Aorta (tissue), 5 donors: ENCODE measurements at places on chromosomes 6 and 20.

DNA sequence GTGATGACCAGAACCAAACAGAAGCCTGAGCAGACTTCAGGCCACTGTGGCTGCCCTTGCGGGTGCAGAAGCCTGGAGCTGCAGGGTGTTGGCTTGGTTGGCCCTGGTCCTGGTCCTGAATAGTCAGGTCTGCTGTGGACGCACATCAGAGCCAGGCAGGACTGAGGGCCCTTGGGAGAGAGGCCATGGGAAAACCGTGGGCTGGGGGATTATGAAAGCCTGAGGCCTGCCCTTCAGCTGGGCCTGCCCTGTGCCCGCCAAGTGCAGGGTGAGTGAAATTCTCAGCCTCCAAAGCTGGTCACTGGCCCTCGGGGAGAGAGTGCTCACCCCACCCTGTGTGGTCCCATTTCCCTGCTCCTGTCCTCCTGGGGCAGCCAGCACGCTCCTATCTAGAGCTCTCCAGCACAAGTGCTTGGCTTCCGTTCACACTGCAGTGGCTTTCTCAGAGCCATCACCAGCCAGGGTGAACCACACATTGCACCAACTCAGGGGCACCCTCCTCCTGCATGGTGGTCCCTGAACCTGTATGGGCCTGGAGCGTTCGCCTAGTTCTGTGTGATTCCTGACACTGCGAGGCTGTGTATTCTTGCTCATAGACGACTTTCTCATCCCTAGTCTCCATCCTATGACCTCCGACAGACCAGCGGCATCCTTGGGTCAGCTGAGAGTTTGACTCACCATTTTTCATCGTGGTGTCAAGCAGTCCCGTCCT is 146.1 kb downstream of the TTLL2 start:
- no peak for DNase-seq

GRCh38 chr6:132816660-132817059 is 2.3 kb downstream of the RPS12 start:
- DNase-seq: no peak

GRCh38 chr6:157096105-157096504 is 227.2 kb downstream of the TMEM242 start:
- no peak for DNase-seq

GRCh38 chr6:130407032-130407431 is 41.2 kb downstream of the TMEM200A start:
- DNase-seq: no peak

- DNase-seq: no peak
Measured at GRCh38 chr6:136600818-136601217, 50.6 kb upstream of the MAP7 start.

DNA sequence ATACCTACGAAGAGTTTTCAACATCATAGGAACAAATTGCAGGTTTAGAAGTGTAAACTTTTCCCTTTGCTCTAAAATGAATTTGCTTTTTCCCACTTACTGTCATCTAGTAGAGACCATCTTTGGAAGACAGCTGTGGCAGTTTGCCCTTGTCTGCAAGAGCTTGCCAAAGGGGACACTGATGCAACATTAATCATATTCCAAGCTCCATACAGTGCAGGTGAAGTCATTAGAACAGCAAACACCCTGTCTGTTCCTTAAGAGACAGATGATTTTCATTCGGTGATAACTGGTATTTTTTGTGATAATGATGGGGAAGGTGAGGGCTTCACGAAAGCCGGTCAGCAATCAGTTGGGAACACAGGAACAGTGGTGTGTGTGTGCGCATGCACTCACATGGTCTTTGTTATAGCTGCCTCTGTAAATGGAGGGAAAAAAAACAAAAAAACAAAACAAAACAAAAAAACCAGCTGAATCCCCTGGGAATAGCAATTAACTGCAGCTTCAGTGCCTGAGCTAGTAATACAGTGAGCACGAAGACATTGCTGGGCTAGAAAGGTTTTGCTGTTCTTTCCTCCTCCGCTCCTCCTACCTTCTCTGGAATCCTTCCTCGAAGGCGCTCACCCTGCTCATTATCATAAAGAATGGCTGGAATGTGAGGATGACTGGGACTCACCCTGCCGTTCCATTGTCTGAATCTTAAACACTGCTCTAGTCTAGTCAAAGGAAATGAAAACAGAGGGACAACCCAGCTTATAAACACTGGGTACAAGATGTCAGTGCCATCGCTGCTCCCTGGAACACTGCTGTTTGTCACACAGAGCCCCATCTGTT is 35.2 kb upstream of the KIF13A start:
- DNase-seq: no peak

DNA sequence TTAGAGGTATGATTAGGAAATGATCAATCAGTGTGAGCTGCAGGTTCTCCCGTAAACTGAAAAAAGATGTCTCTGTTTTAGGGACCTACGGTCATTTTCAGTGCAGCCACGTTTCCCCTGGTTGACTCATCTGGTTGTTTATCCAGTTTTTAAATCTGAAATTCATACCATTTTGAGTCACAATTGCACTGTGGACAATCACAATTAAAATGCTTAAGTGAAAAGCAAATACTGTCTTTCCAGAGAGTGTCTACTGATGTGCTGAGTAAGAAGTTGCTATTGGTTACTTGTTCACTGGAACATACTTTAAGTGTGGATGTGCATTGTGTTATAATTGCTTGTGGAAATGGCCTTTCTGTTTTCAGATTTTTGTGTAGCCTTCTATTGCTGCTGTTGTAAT is 305.1 kb upstream of the SASH1 start:
- no peak for DNase-seq

DNA sequence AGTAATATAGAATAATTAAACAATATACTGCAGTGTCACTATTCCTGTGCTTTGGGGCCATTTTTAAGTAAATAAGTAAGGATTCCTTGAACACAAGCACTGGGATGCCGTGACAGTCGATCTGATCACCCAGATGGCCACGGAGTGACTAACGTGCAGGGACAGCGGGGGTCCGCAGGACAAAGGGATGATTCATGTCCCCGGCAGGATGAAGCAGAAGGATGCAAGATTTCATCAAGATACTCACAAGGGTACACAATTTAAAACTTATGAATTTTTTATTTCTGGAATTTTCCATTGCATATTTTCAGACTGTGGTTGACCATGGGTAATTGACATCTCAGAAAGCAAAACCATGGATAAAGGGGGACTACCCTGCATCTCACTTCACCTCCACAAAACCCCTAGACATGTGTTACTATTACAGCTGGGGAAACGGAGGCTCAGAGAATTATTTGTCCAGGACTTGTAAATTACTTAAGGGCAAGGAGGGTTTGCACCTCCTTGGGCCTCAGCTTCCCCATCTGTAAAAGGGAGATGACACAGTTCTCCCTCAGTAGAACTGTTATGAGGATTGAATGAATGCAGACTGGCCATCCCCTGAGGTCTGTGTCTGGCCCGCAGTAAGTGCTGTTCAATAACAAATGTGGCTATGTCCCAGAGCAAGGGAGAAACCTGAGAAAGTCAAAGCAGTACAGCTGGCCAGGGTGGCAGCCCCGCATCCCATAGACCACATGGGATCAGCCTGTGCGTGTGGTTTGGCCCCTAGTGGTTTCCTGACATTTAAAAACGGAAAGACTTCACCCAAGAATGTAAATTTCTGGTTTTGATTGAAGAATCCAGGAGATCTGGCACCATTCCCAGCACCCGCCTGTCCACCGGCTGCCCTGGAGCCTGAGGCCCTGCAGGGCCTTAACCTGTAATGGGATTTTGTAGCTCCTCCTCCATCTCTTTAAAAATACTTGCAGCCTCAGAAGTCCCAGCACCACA is 235.5 kb downstream of the BMP7 start:
- no peak for DNase-seq

DNA sequence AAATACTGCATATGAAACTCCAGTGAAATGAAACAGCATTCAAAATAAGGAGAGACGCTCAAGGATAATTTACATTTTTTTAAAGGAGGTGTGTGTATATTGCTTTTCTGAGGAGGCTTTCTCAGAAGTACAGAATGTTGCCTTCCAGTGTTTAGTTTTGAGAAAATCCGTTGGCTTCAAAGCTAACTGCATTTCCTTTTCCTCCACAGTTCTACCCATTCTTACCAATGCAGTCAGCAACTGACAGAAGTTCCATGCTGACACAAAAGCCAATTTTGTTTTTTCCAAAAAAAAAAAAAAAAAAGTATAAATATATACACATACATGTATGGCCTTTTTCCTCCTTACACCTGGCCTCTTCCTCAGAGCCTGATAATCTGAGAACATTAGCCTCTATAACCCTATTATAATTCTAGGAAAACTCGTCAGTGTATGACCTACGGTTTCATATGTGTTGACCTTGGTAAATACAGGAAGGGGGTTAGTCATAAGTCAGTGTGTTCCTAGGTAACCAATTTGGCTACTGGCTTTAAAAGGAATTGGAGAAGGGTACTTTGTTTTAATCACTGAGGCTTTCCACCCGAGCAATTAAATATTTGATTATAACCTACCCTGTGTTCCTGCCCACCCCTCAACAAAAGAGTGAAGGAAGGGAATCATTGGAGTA is 24.2 kb downstream of the MGME1 start:
- DNase-seq: no peak

DNA sequence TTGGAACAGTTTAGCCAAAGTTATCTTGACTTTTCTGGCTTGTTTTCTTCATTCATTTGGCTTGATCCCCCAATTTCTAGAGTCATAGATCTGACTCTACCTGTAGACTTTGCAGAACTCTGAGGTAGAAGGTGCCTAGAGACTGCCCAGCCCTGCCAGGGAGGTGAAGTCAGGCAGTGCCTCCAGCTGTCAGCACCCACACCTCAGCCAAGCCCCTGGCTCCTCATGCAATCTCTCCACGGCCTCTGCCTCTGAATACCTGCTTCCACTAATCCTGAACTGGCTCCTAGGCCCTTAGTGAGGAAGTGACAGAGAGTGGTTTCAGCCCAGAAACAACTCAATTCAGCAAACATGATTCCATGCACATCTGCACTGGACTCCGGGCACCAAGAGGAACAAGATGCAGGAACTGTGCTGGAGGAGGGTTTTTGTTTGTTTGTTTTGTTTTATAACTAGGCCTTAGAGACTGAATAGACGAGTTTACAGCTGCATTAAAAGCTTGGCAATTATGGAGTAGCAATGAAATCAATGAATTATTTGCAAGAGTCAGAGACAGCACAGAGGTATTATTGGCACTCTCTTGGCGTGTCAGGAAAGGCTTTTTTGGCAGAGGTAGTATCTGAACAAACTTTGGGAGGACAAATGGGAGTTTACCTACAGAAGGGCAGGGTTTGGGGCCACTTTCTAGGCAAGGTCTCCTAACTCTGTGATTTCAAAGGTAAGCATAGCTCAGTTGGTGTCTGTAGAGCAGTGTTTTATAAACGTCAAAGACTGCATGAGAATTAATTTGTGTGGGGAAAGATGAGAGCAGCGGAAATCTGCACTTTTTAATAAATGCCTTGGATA is 25.2 kb downstream of the TGM3 start:
- DNase-seq: no peak

DNA sequence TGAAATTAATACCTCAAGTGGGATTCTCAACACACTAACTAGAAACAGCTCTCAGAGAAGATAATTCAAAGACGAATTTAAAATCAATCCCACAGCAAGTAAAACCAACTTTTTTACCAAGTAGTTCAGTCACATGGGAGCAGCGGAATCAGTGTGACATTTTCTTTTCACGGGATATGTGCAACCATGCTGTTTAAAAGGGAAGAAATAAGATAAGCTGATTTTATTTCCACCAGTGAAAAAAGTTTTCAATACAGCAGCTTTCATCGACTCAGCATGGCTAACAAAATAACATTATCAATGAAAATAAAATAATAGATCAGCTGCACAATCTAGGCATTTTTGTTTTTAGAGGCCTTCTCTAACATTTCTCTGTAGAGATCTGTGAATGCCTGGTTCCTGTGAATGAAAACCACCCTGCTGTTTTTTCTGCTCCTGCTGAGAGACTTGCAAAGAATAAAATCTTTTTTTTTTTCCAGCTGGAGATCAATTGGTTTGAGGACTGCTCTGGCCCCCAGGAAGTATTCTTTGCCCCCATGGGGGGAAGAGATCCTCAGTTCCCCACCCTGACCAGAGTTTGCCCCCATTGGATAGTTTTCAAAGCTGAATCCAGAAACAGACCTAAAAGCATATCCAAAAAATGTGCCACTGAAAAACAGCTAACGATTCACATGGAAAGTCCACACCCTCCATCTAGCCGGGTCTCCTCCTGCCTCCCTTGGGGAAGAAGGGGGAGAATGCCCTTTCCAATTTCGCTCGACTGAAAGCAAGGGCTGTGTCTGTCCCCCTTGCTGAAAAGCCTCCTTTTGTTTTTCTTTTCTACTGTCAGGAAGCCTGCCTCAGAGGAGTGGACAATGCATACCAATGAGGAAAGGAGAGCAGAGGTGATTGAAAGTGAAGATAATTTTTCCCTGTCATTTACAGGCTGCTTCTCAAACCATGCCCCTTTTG is 317.6 kb downstream of the PRKN start:
- DNase-seq: no peak

DNA sequence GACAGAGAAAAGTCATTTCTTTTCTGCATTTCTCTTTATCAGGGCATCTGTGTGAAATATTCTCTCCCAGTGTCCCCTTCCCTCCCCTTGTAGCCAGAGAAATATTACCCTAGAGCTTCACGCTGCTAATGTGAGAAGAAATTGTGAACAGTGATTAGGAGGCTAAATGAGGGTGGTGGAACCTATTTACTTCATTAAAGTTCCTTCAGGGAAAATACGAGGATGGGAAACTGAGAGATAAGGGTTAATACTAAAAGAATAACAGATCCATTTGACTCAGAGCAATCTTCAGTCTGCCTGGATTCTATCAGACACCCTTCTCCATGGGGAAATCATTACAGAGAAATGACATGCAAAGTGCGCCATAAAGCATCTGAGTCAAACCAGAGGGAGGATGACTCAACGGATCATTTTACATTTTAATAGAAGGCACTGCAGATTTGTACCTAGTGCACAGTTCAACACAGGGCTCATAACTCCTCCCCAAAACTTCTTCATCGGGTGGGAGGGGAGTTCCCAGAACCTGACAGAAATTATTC is 131.3 kb downstream of the GJA10 start:
- DNase-seq: no peak

- DNase-seq: peak; percentile 82
Measured at GRCh38 chr6:83708970-83709747, at the start of gene SNAP91. TSS of gene SNAP91 (minus strand) at chr6:83709101. CDS start at chr6:83707927, 1,174 bp downstream.
